ENCODE measurements at places on chromosomes 13 and 19.
A peak's percentile ranks its signal among the peaks of the same experiment; 100 is the strongest.

GRCh38 chr19:19670070-19670551 is 1.5 kb downstream of the ZNF101 start:
- no peak for DNase-seq

- no peak for DNase-seq
These were observed 2.9 kb downstream of the NOTCH3 start for GRCh38 chr19:15197942-15198341.

DNA sequence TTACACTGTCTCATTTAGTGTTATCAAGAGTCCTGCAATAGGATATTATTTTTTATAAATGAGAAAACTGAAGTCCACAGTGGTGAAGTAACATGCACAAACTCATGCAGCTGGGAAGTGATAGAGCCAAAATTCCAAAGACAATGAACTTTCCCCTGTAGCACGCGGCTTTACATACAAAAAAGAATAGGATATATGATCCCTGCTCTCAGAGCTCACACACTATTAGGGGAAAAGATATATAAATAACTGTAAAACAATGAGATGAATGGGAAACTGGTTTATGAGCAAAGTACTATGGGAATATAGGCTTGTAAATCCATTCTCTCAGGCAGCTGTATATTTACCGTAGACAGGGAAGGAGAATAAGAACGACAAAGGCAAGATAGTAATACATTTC is 39.7 kb downstream of the THSD1 start:
- DNase-seq = no peak

GRCh38 chr13:38494445-38494844 is 144.8 kb downstream of the UFM1 start:
- DNase-seq = no peak

GRCh38 chr19:19460761-19461265 is 54.5 kb downstream of the TSSK6 start:
- peak; percentile 41 for DNase-seq

- no peak for DNase-seq
These were observed 25.0 kb downstream of the ITM2B start for GRCh38 chr13:48258002-48258401.

- DNase-seq = no peak
These were observed 273.1 kb downstream of the PCDH20 start for GRCh38 chr13:61142506-61142905.

DNA sequence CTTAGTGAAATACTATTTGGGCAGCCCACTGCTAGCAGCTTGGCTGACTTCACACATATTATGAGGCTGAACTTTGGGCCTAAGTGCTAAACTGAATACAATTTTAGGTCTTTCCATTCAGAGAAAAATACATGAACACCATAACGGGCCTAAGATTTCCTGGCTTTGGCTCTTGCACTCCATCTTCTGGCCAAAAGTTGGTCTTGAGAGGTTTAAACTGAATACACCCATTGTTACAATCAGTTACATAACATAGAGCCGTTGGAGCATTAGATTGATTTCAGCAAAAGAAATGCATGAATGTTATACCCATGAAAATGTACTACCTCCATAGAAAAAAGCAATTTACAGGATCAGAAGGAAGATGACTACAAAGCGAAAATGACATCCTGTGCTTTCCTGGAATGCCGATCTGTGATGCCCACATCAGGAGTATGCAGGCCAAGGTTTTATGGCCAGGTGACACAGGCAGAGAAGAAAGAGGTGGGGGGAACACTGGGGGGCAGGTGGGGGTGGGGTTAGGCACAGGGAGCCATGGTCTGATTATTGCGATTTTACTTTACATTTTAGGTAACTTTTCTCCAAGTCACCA is 11.1 kb upstream of the SHISA2 start:
- DNase-seq = no peak

DNA sequence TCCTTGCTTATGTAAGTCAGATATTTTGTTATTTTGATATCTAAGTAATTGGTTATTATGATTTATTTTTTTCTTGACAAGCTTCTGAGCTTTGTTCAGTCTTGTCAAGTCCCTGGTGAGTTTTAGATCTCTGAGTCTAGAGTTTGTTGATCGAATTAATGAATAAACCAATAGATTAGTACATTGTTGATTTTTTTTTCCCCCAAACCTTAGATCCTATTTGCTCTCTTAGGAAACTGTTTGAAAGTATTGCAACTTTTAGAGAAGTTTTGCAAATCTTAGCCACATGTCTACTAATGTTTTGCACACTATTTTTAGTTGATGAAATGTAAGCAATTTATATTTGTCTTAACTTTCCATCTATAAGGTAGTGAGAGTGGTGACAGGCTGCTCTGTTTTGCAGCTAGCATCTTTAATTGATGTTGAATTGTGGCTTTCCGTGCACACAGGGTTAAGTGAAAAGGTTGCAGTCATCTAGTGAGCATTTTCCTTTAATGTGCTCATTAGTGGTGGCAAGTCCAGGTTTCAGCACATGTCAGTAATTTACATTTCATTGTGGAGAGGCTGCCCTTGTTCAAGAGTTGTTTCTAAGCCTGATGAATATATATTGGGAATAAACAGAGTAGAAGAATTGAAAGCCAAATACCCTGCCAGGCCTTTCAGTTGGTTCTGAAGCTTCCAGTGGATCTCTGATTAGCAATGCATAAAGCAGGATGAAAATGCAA is 86.3 kb downstream of the PCCA start:
- no peak for DNase-seq

DNA sequence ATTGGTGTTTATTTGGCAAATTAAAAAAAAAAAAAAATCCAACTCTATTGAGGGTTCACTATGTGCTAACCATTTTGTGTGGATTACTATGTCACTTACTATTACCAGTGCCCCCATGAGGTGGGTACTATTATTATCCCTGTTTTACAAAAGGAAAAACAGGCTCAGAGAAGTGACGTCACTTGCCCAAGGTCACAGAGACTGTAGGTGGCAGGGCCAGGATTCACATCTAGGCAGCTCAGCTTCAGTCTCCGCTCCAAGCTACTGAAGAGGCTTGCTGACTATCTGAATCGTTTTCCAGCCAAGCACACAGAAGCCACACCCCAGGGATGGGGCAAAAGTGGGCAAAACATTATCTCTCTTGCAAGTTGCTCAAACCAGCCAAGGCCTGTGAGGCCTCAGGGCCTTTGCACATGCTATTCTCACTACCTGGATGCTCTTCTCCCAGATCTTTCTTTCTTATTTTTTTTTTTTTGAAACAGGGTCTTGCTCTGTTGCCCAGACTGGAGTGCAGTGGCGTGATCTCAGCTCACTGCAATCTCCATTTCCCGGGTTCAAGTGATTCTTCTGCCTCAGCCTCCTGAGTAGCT is 4.8 kb upstream of the ANGPTL8 start:
- DNase-seq = no peak

GRCh38 chr19:35341565-35342225 is 6.0 kb upstream of the FFAR1 start:
- no peak for DNase-seq

GRCh38 chr19:40702337-40703012 is 12.0 kb upstream of the NUMBL start:
- DNase-seq = no peak

GRCh38 chr13:46617229-46617721 is 64.3 kb downstream of the LRCH1 start:
- no peak for DNase-seq

GRCh38 chr13:44374348-44374712 is 706 bp downstream of the SERP2 start:
- no peak for DNase-seq

DNA sequence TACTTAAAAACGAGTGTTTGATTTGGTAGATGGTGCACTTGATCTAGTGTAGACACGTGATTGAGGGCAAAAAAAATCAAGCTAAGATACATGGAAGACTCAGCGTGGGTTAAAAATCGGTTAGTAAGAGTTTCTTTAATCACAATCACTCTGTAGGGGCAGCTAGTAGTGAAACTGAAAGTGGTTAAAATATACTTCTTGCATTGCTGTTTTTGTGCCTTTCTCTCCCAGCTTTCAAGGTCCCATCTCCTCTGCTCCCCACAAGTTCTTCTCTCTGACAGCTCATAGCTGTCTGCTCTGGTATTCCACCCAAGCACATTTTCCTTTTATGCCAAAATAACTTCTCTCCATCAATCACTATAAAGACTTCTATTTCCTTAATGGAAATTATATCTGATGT is 1089.7 kb downstream of the EFNB2 start:
- no peak for DNase-seq

DNA sequence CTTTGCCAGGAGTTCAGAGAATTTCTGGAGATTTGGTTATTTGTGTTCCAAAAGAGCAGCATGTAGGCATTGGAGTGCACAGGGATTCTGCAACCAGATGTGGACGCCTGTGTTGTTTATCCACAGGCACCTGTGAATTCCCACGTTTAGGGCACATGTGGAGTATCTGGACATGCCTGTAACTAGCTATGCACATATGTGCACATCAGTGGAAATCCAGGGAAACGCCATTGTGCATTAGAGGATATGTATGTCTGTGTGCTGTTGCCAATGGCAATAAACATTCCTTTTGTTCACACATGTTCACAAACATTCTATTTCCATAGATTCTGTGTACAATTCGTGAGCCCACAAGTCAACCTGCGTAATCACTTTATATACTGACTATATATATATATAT is 34.7 kb downstream of the OLFM2 start:
- DNase-seq = no peak

DNA sequence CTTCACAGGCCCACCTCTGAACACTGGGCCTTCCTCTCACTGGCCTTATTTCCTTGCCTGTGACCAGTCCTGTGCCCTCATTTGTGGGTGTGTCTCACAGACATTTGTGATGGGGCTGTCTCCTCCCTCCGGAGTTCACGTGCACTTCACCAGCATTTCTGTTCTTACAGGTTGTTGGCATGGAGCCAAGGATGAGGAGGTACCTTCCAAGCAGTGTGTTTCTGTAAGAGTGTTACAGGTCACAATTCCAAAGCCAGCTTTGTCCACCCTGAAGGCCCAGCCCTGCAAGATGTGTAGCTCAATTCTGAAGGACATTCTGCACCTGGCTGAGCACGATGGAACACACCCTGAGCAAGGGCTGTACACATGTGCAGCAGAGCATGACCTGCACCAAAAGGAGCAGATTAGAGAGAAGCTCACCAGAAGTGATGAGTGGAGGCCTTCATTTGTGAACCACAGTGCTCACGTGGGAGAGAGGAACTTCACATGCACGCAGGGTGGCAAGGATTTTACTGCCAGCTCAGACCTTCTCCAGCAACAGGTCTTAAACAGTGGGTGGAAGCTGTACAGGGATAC is 8.1 kb downstream of the ZNF749 start:
- DNase-seq = no peak

DNA sequence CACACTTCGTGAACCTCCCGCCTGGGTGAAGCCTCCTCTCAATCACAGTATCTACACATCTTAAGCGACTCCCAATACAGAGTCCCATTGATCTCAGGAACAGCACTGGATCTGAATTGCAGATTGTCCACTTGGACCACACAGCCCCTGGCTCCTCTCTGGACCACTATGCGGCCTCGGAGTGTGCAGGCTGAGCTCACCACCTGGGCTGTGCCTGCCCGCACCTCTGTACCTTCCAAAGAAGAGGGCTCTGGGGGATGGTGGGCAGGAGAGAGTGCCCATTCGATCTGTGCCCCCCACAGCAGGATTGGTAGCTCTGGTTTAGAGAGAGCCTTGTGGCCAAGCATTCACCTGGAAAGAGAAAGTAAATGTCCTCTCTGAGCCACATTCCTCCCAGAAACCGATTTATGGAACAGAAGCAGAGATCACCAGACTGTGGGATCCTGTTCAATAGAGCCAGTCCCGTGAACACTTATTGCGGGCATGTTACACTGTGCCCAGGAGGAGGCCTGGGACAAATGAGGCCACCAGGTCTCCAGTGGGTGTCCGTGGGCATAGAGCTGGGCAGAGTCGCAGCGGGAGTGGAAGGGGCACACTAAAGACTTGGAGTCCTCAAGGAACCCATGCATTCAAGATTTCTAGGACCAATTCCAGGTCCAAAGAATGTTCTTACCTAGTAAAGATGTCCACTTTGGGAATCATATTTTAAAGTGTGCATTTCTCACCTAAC is 141.6 kb upstream of the SOX1 start:
- no peak for DNase-seq

DNA sequence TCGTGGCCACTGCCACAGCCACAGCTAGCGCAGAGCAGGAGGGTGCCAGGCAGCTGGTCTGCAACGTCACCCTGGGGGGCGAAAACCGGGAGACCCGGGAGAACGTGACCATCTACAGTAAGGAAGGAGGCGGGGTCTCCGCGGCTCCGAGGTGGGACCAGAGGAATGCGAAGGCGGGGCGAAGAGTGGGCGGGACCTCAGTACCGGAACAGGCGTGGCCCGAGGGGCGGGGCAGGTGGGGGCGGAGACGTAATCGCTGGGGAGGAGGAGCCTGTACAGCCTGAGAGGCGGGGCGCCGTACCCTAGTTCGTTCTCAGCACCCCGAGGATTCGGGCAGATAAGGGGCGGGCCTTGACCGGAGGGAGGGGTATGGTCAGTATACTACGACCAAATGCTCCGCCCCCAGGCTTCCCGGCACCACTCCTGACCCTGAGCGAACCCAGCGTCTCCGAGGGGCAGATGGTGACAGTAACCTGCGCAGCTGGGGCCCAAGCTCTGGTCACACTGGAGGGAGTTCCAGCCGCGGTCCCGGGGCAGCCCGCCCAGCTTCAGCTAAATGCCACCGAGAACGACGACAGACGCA is 2.5 kb downstream of the ICAM5 start:
- DNase-seq = peak; percentile 55

DNA sequence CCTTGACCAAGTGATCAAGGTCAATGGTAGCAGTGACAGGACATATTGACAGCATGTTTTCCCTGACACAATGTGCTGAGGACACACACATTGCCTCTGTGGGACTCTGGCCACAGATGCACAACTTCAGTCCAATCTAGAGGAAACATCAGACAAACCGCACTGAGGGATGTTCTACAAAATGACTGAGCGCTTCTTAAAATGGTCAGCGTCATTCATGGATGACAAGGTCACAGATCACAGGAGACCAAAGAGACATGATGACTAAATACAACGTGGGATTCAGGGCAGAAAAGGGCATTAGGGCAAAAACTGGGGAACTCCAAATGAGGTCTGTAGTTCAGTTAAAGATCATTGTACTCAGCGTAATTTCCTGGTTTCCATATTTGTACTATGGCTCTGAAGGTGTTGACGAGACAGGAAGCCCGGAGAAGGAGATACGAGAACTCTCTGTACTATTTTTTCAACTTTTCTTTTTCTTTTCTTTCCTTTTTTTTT is 20.6 kb downstream of the PBX4 start:
- no peak for DNase-seq

- DNase-seq = no peak
These were observed 4.7 kb downstream of the LENG1 start for GRCh38 chr19:54154603-54155345.

DNA sequence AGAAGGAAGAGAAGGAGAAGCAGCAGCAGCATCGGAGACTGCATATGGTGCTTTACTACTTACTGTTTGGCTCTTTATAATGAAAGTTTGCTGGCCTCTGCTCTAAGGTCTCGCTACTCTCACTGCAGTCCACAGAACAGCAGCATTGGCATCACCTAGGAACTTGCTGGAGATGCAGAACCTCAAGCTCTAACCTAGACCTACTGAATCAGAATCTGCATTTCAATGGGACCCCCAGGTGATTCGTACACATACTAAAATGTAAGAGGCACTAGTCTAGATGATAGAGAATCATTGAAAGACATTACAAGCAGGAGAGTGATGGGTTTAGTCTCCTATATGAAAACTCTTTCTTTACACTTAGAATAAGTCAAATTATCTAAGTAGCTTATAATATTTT is 270.6 kb downstream of the KLF5 start:
- DNase-seq = no peak

Measured in SHP77 treated with DMSO at 0.1 percent for 48 hours (cell line).